Stimulated activated CD8-positive, alpha-beta memory T cell treated with anti-CD3 and anti-CD28 coated beads, Interleukin-2, amount 100 ng/mL, for 48 hours (primary cell): ENCODE measurements at places on chromosomes 2 and 18.

GRCh38 chr2:9221223-9221622 lies 14.6 kb downstream of the ASAP2 start:
- no peak for DNase-seq

DNA sequence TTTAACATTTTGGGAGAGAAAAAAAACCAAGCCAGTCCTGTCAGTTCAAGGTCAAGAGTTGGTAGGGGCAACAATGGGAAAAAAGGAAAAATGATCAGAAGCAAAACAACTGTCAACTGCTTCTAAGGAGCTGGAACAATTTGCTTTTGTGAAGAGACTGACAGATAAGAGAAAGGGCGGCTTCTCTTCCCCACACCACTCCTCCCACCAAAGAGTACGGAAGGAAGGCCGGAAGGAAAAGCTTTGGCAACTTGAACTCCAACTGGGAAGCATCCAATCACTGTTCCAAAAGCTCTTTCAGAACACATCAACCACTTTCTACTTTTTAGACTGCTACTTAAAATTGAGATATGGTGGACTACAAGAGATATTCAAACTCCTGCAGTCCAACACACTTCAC lies 57.8 kb upstream of the NFU1 start:
- no peak for DNase-seq

- DNase-seq, result no peak
Measured at GRCh38 chr18:11316546-11316945, 167.2 kb upstream of the PIEZO2 start.

GRCh38 chr2:133568172-133568571 lies at the start of gene NCKAP5:
NCKAP5 (minus strand) TSS chr2:133568463; CDS start chr2:133517526, 50,937 bp downstream.
- no peak for DNase-seq

- DNase-seq, result no peak
Measured at GRCh38 chr2:241218131-241219029, 29.9 kb downstream of the ANO7 start.

DNA sequence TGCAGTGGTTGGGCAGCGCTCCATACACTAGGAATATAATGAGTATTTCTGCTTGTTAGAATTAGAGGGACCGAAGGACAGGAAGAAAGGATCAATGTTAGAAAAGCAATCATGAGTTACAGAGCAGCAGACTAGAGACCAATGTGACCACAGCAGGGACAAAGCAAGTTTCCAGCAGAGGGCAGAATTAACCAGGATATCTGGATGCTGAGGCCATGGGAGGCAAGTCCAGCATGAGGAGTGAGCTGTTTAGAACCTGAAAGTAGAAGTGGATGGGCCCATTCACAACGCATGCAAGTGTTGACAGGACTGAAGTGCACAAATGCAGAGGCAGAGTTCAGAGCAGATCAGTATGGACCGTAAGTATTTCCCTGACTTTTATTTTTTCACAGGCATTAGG lies 910.4 kb upstream of the GYPC start:
- no peak for DNase-seq

- DNase-seq, result no peak
Measured at GRCh38 chr2:68939962-68940361, 12.7 kb downstream of the GKN2 start.

GRCh38 chr2:132824716-132825115 lies 154.7 kb upstream of the LYPD1 start:
- DNase-seq, result no peak

GRCh38 chr2:22691666-22692065 lies 693.3 kb upstream of the KLHL29 start:
- no peak for DNase-seq

GRCh38 chr2:159090514-159091201 lies 122.2 kb downstream of the TANC1 start:
- no peak for DNase-seq

- DNase-seq, result peak; percentile 31
Measured at GRCh38 chr18:77131100-77131651, 1.4 kb downstream of the MBP start.

- DNase-seq, result no peak
Measured at GRCh38 chr2:151056870-151057269, 204.8 kb downstream of the RBM43 start.

- no peak for DNase-seq
Measured at GRCh38 chr2:30963184-30963583, 155.9 kb upstream of the CAPN13 start.

GRCh38 chr2:101883860-101884259 lies 107.9 kb upstream of the IL1R2 start:
- DNase-seq, result peak; percentile 14

DNA sequence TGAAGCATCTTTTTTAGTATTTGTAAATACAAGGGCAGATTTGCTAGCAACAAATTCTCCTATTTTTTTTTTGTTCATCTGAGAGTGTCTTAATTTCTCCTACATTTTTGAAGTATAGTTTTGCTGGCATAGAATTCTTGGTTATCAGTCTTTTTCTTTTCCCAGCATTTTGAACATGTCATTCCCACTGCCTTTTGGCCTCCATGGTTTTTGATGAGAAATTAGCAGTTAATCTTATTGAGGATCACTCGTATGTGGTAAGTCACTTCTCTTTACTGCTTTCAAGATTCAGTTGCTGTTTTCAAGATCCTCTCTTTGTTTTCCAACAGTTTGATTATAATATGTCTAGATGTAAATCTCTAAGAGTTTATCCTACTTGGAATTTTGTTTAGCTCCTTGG lies 16.9 kb upstream of the RNF149 start:
- no peak for DNase-seq
